Fibroblast of skin of right biceps (primary cell): ENCODE measurements at places on chromosomes 12 and 14.

GRCh38 chr12:17793854-17794253 lies 296.1 kb downstream of the RERGL start:
- no peak for DNase-seq

DNA sequence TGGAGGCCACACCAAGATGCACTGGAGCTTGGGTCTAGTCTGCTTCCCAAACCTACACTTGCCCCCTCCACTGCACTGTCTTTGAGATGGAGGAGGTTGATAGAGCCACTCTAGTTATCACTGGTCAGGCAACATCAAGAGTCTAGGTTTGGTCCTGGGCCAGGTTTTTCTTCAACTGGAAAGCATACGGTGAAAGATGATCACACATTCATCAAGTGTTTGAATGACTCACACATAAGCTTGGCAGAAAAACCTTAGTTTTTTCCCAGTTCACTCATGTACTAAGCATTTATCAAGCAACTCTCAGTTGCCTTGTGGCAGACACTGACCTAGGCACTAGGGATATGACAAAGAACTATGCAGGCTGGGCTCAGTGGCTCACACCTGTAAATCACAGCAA lies 84.5 kb downstream of the PLEKHG3 start:
- peak; percentile 96 for DNase-seq

- peak; percentile 3 for DNase-seq
Measured at GRCh38 chr12:66156654-66157053, 13.1 kb downstream of the TMBIM4 start.

DNA sequence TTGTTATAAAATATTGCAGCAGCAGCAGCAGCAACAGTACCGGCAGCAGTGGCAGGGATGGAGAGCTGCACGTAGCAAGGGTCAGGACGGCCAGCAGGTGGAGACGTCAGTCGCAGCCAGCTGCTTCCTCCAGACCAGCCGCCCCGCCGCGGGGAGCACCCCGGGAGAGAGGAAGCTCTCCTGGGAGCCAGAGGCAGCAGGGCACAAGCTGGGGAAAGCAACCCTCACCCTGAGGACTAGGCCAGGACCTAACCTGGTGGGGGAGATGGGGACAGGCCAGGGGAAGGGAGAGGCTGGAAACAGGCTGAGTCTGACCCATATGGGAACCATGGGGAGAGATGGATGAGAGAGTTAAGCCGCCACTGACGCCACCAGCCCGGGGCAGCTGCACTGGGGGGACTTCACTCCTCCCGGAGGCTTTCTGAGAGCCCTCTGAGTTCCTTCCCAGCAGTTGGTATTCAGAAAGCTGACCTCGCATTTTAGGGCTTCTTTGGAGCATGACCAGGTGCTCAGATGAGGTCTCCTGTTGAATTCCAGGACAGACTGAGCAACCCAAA lies 56.3 kb downstream of the SPTB start:
- DNase-seq: peak; percentile 69

- no peak for DNase-seq
Measured at GRCh38 chr12:10075451-10075850, 23.3 kb downstream of the CLEC1A start.

DNA sequence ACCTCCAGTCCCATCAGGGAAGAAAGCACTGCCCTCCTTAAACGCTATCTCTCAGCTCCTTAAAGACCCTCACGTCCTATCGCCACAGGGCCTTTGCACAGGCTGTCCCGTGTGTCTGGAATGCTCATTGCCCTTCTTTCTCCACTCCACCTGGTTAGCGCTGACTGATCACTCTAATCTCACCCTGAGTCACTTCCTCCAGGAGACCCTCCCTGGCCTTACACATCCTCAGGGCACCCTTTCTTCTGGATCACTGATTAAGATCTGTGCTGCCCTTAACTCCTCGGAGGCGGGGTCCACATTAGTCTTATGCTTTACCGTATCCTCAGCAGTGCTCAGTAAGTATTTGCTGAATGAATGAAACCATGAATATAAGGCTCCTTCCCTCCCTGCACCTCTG lies 94.7 kb downstream of the SYNE3 start:
- DNase-seq: no peak

GRCh38 chr12:123232472-123232806 lies 502 bp downstream of the MPHOSPH9 start:
- DNase-seq: no peak

DNA sequence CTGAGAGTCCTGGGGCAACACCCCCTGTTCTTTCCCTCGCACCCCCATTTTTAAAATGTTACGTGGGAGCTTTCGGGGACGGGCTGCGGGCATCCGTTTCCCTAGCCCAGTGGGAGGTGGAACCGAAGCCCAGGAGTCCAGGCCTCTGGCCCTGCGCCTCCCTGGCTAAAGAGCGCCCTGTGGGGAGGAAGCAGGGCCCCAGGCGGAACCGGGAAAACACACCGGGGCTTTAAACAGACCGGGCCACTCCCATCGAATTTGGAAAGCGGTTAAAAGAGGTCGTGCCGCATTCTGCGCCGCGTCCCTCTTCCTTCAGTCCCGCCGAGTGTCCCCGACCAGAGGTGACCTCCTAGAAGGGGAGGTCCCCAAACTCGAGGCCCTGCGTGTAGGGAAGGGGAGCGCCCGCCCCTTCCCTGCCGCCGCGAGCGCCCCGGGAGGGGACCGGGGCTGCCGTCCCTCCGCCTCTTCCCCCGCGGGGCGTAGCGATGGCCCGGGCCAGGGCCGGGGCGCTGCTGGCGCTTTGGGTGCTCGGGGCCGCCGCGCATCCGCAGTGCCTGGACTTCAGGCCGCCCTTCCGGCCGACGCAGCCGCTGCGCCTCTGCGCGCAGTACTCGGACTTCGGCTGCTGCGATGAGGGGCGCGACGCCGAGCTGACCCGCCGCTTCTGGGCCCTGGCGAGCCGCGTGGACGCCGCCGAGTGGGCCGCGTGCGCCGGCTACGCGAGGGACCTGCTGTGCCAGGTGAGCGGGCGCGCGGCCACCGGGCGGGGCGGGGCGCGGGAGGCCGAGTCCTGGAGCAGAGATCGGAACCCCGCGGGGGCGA lies at the start of gene HHIPL1:
TSS of gene HHIPL1 (plus strand) at position 407 of the 822 bp plus-strand sequence. CDS start at position 486, 79 bp downstream.
- DNase-seq: peak; percentile 36

DNA sequence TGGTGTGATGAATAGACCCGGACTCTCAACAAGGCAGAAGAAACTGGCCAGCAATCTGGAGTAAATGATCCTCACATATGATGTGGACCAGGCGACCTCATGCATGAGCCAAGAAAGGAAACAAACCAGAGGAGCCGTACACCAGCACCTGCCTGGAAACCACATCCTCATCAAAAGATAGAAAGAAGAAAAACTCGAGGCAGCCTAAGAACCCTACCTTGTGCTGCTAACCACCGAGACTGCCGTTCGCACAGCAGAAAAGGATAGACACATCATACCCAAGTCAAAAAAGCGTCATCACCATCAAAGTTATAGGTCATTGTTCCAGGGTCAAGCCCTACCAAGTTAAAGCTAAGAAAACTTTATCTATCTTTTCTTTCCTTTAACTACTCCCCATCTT lies 66.7 kb downstream of the RESF1 start:
- DNase-seq: no peak

DNA sequence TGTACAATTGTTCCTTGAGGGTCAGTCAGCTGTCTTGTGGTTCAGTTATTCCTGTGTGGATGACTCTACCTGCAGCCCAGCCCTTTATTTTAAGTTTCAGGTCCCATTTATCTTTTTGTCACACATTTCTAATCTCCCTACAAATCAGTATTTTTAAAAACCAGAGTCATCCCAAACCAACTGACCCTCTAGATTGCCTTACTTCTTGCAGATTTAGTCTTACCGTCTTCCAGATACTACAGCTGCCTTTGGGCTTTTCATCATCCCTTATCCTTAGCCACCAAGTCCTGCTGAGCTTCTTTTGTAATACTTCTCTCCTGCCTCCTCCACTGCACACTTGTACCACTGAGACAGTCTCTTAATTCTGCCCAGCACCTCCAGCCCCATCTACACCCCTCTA lies 54.9 kb downstream of the PRKCH start:
- DNase-seq: no peak

GRCh38 chr12:91226951-91227350 lies 44.3 kb upstream of the DCN start:
- no peak for DNase-seq

DNA sequence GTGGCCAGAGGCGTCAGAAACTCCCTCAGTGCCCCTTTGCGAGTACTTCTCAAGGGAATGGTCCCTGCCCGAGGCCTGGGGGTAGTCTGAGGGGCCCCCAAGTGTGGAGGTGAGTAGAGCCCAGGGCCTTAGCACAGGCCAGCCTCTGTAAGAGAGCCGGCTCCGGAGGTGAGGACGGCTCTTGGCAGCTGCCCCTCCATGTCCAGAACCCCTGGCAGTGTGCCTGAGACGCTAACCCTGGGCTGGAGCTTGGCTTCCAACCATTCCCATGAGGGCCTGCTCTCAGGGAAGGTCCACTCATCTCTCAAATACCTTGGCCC lies 61.7 kb downstream of the PRMT8 start:
- DNase-seq: no peak

GRCh38 chr14:55963295-55963694 lies 154.9 kb upstream of the PELI2 start:
- DNase-seq: no peak

- peak; percentile 45 for DNase-seq
Measured at GRCh38 chr12:25796523-25797000, 161.9 kb upstream of the RASSF8 start.

GRCh38 chr14:39431416-39432178 lies 636 bp downstream of the FBXO33 start:
- peak; percentile 34 for DNase-seq

- DNase-seq: peak; percentile 42
Measured at GRCh38 chr12:6960593-6961277, 9.6 kb downstream of the PTPN6 start.

- no peak for DNase-seq
Measured at GRCh38 chr14:55803873-55804553, 224.0 kb downstream of the KTN1 start.

DNA sequence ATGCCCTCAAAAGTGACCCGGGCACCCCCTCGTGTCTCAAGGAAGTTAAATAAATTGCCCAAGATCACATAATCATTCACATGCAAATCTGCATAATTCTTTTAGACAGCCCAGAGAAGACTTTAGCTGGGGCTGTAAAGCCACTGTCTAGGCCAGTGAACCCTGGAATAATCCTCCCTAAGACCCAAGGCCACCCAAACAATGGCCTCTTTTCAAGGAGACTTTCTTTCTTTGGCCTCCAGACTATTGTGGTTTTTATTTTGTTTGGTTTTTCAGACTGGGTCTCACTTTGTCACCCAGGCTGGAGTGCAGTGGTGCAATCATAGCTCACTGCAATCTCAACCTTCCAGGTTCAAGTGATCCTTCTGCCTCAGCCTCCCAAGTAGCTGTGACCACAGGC lies 10.6 kb downstream of the SVOP start:
- DNase-seq: no peak

DNA sequence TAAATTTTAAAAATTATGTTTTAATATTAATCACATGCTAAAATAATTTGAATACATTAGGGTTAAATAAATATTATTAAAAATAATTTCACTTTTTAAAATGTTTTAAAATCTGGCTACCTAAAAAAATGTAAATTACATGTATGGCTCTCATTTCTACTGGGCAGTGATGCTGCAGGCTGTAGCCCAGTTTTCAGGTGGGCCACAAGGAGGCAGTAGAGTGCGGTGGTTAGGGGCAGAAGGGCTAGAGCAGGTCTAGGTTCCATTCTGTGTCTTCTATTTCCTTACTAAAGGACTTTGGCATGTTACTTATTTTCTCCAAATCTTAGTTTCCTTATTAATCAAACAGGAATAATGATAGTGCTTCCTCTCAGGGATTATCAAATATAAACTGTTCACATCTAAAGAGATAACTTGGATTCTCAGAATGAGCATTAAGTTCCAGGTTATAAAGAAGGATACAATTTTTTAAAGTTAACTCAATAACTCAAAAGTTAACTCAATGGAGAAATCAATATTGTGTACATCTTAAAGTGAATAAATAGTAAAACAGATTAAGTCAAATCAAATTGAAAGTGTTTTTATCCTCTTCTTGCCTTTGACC lies 54.9 kb upstream of the OVCH1 start:
- DNase-seq: peak; percentile 37

- DNase-seq: peak; percentile 42
Measured at GRCh38 chr14:100067971-100068959, 3.0 kb downstream of the EVL start.

- DNase-seq: no peak
Measured at GRCh38 chr12:40711121-40711520, 18.9 kb downstream of the CNTN1 start.

- DNase-seq: peak; percentile 49
Measured at GRCh38 chr14:102363182-102363943, 622 bp downstream of the TECPR2 start.

DNA sequence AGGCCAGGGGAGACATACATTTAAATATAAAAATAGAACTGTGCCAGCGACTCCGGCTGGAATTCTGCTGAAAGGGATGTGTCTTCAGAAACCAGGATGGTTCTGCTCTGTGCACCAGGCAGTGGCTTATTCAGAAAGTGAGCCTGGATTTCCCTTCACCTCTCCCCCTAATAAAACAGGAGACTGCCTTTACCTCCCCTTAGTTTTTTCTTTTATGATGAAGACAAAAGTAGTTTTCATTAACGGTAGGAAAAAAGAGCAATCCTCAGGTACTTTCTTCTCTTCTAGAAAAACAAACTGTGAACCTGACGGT lies 346 bp downstream of the SLC7A8 start:
- no peak for DNase-seq

DNA sequence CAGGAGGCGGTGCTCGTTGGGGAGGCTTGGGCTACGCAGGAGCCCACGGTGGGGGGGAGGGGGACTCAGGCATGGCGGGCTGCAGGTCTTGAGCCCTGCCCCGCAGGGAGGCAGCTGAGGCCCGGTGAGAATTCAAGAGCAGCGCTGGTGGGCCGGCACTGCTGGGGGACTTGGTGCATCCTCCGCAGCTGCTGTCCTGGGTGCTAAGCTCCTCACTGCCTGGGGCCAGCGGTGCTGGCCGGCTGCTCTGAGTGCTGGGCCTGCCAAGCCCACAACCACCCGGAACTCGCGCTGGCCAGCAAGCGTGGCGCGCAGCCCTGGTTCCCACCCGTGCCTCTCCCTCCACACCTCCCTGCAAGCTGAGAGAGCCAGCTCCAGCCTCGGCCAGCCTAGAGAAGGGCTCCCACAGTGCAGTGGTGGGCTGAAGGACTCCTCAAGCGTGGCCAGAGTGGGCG lies 3.2 kb downstream of the METTL25 start:
- no peak for DNase-seq
